ENCODE measurements at places on chromosomes 6 and 20. TPM values are rescaled to one million over a fixed set of nuclear protein-coding genes. Genes with fewer than 3 reads are reported as not detected.

- no peak for DNase-seq
These were observed 85.7 kb downstream of the DTNBP1 start for GRCh38 chr6:15577106-15577505.

GRCh38 chr6:4890627-4891026, 113.2 kb downstream of the RPP40 start:
- no peak for DNase-seq

DNA sequence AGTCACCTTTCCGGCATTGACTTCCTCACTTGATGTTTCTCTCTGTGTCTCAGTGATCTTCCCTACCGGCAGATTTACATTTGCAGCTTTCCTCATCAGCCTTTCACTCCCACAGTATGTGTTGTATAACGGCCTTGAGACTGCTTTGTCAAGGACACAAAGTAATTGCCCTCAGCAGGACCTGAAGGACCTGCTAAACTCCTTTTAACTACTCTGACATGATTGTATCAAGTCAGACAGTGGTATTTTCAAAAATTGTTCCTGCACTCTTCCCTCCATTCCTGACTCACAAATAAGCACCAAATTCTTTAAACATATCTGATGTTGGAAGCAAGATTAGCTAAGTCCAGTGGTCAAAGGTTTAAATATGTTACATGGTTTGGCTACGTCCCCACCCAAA, 62.4 kb downstream of the PDE10A start:
- no peak for DNase-seq

GRCh38 chr6:41273714-41274113, 12.8 kb downstream of the TREM1 start:
- DNase-seq, result no peak

Gene MLIP
- 4.5 TPM for total RNA-seq

- DNase-seq, result no peak
These were observed 163.4 kb upstream of the SLC24A3 start for GRCh38 chr20:19048995-19049501.

Gene BNIP5
- total RNA-seq, result not detected

DNA sequence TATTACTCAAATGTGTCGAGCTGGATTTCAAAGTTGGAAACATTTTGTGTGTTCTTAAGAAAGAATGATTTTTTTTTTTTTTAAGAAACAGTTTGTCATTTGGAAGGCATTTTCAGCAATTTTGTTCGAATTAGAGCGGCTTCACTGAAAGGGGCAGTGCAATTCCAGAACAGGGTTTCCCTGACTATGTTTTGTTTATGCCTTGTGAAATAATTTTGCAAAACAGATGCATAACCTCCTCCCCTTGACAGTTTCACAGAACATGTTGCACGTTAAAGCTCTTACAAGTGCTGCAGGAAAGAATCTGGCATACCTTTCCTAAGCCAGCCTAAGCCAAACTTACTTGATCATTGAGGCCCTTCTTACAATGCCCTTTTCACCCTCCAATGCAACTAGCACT, 216.0 kb upstream of the SSTR4 start:
- no peak for DNase-seq

DNA sequence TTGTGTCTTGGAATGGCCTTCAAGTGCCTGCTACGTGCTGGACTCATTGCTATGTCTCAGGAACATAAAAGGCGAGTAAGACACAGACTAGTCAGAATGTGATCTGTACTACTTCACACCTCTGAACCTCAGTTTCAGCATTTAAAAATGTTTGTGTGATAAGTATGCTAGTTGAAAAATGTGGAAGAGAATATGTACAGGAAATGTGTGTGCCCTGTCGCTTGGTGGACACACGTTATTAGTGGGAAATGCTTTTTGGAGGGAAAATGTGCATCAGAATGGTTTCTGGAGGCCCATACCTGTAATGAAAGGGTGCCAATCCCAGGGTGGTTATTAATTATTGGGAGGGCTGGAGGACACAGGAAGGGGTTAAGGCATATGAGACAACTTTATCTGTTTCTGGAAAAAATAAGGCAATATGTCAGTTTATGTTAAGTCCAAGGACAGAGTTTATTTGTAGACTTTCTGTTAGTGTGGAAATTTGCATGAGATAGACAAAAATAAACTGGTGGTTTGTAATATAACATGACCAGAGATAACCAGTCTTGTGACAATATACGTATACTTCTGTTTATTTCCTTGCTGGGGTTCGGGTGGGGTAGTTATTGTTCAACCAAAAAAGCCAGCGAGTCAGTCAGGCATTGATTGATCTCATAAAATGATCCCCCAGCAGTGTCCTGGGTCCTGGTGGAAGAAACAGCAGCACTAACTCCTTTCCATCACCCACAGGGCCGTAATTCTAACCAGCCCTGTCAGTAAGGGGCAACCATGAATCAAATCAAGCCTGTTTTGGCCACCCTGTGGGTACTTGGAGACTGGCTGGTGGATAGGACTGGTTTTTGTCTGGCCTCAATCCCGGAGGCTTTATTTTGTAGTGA, 117.9 kb downstream of the JARID2 start:
- DNase-seq, result no peak

DNA sequence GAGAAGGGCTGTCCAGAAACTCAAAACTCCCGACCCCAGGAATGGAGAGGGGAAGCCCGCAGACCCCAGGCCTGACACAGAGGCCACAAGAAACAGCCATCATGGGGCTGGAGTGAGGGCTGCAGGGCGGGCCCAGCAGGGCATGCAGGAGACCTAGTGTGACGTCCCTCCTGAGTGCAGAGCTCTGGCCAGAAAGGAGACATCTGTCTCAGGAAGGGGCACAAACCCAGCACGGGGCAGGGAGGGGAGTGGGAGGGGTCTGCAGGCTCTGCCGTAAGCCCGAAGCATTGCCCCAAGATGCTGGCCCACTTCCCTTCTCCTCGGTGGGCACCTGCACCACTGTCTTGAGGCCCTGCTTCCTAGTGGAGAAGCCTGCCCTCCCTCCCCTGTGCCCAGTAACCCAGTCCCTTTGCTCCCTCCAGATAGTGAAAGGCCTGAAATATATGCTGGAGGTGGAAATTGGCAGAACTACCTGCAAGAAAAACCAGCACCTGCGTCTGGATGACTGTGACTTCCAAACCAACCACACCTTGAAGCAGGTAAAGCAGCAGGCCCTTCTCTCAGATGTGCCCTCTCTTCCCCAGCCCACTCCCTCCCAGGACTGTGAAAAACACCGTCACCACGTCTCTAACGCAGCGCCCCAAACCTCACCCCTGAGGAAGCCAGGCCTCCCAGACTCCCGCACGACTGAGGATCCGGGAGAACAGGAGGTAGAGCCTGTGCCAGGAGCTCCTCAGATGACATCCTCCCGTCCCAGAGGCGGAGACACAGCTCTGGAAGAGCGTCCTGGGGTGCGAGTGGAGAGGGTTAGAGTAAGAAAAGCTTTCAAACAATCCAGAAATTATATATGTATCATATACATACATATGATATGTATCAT, 9.7 kb downstream of the CST7 start:
- DNase-seq, result no peak

Gene MCM8
- 5.9 TPM for total RNA-seq

DNA sequence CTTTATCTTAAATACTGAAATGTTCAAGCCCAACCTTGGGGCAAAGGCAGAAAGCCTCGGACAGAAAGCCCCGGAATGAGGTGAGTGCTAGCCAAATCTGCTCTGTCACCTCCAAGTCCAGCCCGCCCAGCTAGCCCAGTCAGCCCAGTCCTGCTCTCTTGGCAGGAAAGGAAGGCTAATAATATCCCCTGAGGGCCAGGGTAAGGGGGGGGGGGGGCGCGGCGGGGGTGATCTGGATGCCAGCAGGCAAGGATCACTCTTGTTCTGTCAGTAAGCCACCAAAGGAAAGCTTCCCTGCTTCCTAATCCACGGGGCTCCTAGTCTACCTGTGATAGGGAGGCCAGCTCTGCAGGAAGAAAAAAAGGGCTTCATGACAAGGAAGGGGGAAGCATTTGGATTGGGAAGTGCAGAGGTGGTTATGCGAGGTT, 1.1 kb downstream of the NDRG3 start:
- DNase-seq, result no peak

DNA sequence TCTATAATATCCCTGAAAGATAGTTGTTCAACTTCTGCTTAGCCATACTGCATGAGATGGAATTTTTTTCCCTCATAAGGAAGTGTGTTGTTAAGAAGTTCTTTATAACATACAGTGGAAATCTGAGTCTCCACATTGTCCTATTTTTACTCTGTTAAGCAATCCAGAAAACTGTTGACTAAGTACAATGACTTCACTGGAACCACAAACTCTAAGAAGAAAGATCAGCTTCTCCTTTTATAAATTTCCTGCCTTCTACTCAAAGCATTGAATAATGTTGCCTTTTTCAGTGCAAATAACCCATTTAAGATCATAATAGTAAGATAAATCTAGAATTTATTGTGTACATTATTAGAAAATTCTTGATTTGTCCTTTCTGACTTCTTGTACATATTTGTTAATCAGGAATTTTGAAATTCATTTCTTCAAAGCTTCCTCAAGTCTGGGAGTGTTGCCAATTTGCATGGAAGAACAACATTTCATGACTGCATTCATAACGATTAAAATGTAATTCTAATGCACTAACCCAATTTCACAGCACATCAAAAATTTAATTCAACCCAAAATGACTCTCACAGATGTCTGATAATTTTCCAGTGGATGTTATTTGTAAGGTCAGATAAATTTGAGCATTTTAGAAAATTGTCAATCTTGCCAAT, 45.6 kb upstream of the ANKEF1 start:
- DNase-seq, result no peak

GRCh38 chr6:31468311-31468710, 29.6 kb upstream of the MICB start:
- DNase-seq, result no peak

DNA sequence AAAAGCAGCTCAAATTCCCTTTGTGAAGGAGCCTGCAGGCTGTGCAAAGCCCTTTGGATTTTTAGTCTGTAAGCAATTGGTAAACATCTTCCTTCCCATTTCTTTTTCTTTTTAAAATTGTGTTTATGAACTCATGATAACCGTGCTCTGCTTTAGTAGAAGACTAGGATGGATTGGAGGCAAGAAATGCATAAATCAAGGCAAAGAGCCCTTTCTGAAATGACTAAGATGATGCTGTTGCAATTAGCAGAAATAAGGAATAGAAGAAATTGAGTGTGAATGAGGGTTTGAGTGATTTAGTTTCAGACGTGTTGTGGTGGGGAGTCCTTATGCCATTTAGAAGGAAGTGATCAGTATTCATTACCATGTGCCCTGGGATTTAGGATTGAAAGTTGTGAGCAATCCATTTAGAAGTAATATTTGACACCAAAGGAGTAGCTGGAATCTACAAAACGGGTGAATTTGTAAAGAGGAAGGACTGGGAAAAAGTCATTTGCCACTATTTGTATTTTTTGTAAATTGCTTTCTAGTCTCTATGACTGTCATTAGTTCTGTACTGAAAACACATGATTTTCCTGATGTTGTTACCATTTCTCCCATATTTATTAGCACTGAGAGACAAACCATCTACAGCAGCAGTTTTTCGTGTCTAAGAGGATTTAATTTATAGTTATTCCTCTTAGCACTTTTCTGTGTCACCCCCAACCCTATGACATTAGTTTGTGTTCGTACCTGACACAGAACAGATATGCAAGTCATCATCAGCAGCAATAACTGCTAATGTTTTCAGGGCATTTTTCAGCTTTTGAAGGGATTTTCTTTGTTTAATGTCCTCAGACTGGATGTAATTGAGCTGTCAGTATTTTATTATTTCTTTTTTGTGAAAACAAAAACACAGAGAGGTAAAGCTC, 265.0 kb downstream of the UTRN start:
- DNase-seq, result no peak

DNA sequence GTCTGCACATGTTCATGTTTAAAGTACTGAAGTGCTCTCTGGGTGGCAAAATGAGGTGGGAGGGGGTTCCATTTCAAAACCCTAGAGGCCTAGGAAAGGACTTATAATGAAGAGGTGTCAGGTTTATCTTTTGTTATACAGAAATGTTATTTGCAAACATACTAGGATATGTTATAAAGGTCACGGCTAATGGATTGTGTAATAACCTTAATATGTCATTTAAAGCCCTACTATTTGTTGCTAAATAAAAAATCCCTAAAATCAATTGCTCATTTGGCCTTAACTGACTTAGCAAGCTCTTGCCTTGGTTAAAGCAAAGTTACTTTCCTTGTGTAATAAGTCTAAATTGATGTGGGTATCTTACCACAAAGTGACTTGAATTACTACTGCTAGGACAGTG, 8.8 kb downstream of the NKX2-4 start:
- no peak for DNase-seq

DNA sequence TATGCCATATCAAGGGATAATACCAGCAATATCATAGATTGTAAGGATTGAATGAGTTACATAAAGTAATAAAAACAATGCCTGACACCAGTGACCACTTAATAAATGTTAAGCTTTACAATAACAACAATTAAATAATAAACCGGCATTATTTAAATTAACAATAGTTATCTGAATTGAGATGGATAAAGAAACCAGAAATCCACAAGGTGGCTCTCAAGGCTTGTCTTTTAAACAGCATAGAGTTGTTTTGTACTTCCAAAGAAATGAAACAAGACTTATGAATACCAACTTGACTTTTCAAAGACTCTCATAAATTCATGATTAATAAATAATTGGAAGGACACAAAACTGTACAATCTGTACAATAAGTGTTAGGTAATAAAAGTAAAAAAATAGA, 203.1 kb downstream of the ASCC3 start:
- no peak for DNase-seq

Gene FRK
- 0.64 TPM for total RNA-seq

Gene PNPLA1
- total RNA-seq, result not detected

DNA sequence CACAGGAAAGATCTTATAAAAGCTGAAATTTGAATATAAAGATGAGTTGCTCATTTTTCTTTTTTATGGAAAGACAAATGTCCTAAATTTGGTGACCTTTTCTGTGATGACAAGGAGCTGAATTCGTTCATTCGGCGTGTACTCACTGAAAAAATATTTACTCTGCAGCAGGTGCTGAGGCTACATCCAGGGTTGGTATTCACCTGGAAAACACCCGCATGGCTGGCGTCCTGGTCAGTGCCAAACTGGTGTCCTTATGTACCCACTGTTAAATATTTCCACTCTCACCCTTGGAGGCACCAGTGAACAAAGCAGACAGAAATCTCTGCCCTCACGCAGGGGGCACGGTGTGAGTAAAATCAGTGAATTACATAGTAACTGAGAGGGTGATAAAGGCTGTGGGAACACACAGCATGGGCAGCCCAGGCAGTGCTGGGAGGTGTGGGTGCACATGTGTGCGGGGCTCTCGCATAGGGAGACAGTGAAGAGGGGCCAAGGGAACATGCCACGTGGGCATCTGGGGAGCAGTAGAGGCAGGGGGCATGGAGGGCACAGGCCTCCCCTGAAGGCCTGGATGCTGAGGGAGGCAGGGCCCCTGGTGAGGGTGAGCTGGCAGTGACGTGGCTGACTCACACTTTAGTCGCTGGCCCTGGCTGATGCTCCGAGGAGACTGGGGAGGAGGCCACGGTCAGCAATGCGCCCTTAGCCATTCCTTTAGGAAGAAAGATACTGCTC, 89.7 kb downstream of the INSM1 start:
- no peak for DNase-seq

GRCh38 chr6:149249370-149250357, 67.8 kb upstream of the TAB2 start:
- no peak for DNase-seq

Gene FANCE
- 12.6 TPM for total RNA-seq
